Thymus (tissue), 14 donors: ENCODE measurements at places on chromosomes 2 and 18. TPM values are rescaled to one million over a fixed set of nuclear protein-coding genes. Genes with fewer than 3 reads are reported as not detected.

The IL36A gene
- 0.30 TPM for polyA plus RNA-seq

The VIT gene
- polyA plus RNA-seq, result 2.2 TPM

The AOX1 gene
- 10.7 TPM for polyA plus RNA-seq

The RIT2 gene
- 0.16 TPM for polyA plus RNA-seq

The IL37 gene
- 0.43 TPM for polyA plus RNA-seq

The XPO1 gene
- polyA plus RNA-seq, result 174 TPM

The EMILIN2 gene
- 27.2 TPM for polyA plus RNA-seq

The TEKT4 gene
- 0.11 TPM for polyA plus RNA-seq

The RNF152 gene
- polyA plus RNA-seq, result 1.0 TPM

The SERPINB10 gene
- 2.5 TPM for polyA plus RNA-seq

The CCDC148 gene
- polyA plus RNA-seq, result 0.55 TPM

The AKAIN1 gene
- not detected for polyA plus RNA-seq

The ERFE gene
- 0.96 TPM for polyA plus RNA-seq

The HOXD13 gene
- polyA plus RNA-seq, result 0.11 TPM

The ARHGAP25 gene
- polyA plus RNA-seq, result 31.7 TPM

The MROH2A gene
- 0.39 TPM for polyA plus RNA-seq

The KCNE4 gene
- polyA plus RNA-seq, result 2.1 TPM

The SKOR2 gene
- polyA plus RNA-seq, result under 0.01 TPM

The ZNF521 gene
- polyA plus RNA-seq, result 3.7 TPM

The NEU2 gene
- not detected for polyA plus RNA-seq

The KIF5C gene
- 1.4 TPM for polyA plus RNA-seq

The BBS5 gene
- 7.8 TPM for polyA plus RNA-seq

The CAPN13 gene
- polyA plus RNA-seq, result 0.25 TPM

The TUBA3E gene
- polyA plus RNA-seq, result 0.82 TPM

The CDKL4 gene
- polyA plus RNA-seq, result 0.43 TPM

The HMSD gene
- 1.6 TPM for polyA plus RNA-seq

The PAX8 gene
- polyA plus RNA-seq, result 0.41 TPM

The NDUFAF7 gene
- 26.9 TPM for polyA plus RNA-seq

The DIS3L2 gene
- 16.3 TPM for polyA plus RNA-seq

The IL36B gene
- polyA plus RNA-seq, result 0.11 TPM

The PGAP1 gene
- 3.1 TPM for polyA plus RNA-seq

The ITPRIPL1 gene
- polyA plus RNA-seq, result 1.9 TPM

The SERPINB3 gene
- polyA plus RNA-seq, result 47.5 TPM

The NETO1 gene
- 2.1 TPM for polyA plus RNA-seq

The CD8A gene
- polyA plus RNA-seq, result 242 TPM
